ENCODE measurements at places on chromosomes 3 and 15.

DNA sequence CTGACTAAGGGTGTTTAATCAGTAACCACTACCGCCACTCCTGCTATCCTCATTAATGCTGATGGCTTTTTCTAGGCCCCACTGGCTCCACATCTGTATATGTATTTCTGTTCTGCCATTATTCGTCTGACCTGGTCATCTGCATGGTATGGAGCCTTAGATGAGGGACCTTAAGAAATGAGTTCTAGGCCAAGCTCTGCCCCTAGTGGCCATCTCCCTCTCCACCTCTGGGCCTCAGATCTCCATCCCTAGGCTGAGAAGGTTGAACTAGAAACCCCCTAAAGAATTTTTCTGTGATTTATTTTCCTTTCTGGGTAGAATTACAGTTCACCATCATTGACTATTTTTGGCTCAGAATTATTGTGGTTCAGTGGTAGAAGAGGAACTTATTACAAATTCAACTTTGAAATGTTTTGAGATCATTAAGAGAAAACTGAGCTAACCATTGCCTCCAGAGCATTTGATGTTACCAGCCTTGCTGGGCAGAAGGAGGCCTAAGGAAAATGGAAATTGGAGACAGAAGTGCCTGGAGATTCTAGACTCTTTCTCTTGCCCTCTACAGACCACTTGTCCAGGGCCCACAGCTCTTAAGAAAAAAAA lies 325.2 kb upstream of the NR2E3 start:
- DNase-seq, result no peak

DNA sequence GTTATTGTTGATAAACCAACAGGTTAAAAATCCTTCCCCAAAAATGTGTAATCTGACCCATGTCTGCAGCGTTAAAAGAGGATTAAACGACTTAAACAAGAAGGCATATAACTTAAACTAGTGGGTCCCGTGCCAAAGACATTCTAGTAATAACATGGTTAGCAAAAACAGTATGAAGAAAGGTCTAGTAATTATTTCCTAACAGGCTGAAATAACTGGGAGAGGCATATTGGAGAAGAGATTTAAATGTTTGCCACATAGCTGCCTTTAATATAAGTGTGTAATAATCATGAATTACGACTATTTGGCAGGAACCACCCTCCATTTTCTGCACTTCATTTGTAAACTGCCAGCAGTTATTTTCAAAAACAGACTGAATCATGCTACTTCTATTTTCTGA lies 67.7 kb upstream of the CSPG5 start:
- no peak for DNase-seq

DNA sequence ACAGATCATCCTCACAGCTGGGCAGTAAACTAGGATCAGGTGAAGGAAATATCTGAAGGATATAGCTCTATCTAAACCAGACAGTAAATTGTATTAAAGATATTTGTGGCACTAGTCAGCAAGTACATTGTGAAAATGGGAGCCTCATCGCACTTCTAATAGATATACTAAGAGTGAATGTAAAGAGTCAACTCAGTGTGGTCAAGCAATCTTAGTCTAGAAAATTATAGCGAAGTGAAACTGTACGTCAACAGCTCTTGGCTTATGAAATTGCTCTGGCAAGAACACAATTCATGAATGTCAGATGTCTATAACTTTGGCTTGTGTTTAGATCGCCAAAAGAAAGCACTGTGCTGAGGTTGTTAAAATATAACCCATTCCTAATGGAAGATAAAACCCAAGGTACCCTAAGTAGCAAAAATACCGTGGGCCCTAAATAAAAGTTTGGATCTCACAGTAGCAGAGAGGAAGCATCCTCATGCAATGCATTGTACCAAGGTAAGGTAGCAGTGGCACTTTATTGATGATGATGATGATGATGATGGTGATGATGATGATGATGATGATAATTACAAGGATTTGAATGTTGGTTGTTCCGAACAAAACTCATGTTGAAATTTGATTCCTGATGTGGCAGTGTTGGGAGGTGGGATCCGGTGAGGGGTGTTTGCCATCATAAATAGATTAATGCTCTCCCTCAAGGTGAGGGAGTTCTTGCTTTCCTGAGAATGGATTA lies 228.5 kb downstream of the UNC13C start:
- no peak for DNase-seq

DNA sequence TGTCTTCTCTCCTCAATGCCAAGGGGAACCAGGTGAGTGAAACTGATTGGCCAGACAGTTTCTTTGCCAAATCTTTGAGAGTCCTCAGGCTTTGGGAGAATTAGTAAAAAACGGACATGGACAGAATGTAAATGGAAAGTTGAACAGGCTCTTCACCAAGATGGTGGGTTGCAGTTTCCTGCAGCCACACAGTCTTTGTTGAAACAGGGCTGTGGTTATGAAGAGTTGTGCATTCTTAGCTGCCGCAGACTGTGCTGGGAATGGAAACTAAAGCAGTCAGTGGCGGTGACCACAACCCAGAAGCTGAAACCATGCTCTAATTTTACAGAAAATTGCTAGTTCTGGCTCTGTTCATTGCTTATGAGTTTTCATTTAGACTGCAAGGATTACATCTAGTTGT lies 42.1 kb upstream of the TASOR start:
- peak; percentile 16 for DNase-seq

GRCh38 chr3:187913617-187914033 lies 168.4 kb upstream of the BCL6 start:
- no peak for DNase-seq

GRCh38 chr15:50192926-50193620 lies 11.1 kb downstream of the SLC27A2 start:
- DNase-seq, result no peak

DNA sequence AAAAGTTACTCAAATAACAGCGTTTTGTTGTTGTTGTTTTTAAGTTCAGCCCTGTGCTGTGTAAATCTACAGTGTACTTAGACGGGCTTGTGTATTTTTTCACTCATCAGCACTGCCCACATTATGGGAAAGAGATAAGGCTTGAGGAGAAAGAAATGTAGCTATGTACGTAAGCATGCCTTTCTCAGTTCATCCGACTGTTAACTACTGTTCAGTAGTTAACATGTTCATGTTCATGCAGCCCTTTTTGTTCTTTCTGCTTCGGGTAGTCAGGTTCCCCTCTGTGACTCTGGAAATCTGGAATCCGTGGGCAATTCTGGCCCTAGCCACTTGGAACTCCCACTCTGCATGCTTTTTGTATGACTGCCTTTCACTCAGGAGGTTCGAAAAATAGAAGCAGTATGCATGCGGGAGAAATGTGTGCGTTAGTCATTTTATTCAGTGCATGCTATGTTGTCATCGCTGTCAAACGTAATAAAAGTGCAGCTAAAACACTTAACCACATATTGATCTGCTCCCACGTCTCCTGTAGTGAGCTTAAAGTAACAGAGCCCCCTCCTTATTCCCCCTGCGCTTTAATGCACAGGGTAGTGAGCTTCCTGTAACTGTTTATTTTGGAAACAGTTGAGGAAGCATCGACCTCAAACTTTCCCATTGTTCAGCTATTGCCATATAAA lies 283.1 kb upstream of the NR2F2 start:
- no peak for DNase-seq

GRCh38 chr15:48617619-48618018 lies 27.9 kb downstream of the FBN1 start:
- no peak for DNase-seq

DNA sequence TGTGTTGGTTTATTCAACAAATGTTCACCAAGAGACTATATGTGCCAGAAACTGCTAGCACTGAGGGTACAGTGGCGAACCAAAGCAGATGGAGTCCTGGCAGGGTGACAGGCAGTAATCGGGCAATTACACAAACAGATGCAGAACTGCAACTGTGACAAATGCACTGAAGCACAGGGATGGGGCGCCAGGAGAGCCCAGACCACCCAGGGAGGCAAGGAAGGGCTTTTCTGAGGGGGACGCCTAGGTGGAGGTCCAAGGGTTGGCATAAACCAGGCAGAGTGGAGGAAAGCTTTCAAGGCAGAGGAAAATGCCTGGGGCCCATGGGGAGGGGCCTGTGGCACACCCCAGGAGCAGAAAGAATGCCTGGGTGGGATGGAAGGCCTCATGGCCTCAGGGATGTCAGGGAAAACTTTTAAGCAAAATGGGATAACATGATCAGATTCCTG lies 5.5 kb downstream of the DIS3L start:
- no peak for DNase-seq

DNA sequence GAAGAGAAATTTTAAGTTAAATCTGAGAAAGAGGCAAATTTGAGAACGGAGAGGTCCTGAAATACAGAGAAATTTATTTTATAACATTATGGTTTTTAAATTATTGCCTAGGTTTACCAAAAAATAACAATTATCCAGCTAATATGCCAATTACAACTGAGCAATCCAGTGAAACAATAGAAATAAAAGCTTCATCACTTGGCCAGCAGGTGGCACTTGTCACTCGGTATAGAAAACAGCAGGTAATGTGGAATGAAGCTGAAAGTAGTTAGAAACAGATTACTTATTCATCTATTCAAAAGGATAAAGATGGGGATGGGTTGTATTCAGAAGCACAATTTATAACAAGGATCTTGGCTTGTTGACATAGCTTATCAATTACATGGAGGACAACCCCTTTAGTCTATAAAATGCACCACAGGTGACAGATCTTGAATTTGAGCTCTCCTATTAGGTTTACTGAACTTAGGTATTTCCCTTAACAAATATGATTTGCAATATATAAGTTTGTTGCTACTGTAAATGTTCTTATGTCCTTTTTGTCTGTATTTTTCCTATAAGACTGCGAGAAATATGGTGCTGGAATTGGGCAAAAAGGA lies 70.1 kb upstream of the GUCA1C start:
- DNase-seq, result no peak

DNA sequence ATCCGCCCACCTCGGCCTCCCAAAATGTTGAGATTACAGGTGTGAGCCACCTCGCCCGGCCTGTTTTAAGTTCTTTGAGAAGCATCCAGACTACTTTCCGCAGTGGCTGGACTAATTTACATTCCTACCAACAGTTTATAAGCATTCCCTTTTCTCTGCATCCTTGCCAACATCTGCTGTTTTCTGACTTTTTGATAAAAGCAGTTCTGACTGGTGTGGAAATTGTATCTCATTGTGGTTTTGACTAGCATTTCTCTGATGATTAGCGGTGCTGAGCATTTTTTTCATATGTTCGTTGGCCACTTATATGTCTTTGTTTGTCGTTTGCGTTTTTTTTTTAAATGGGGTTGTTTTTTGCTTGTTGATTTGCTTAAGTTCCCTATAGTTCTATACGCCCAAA lies 208.4 kb upstream of the DPPA4 start:
- DNase-seq, result no peak

DNA sequence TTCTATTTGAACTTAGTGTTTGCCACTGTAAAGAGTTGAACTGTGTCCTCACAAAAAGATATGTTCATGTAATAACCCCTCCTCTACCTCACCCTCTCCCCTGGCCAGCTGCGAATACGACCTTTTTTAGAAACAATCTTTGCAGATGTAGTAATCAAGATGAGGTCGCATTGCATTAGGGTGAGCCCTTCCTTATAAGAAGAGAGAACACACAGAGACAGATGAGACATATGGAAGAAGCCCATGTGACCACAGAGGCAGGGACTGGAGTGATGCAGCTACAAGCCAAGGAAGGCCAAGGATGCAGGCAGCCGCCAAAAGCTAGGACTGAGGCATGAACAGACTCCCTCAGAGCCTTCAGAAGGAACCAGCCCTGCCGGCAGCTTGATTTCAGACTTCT lies 27.6 kb downstream of the GPR176 start:
- DNase-seq, result no peak

- DNase-seq, result no peak
These were observed 72.1 kb upstream of the SETMAR start for GRCh38 chr3:4231041-4231440.

DNA sequence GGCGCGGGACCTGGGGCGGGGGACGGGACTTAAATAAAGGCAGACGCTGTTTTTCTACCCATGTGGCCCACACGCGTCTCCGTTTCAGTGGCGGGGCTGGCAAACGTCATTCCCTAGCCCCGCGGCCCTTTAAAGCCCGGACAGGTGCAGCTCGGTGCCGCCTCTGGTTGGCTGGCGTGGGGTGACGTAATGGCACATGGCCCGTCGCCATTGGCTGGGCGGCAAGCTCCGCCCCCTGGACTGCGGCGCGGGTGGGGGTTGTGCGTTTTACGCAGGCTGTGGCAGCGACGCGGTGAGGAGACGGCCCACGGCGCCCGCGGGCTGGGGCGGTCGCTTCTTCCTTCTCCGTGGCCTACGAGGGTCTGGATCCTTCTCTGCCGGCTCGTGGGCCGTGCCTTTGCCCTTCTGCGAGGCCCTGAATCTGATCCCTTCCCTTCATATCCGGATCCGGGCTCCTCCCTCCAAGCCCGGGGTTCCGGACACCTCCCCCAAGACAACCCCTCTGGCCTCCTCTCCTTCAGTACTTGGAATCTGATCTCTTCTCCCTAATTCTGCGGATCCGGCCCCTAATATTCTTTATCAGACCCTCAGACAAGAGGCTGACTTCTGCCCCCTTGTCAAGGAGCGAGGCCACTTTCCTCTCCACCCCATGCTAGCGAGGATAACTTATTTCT lies at the start of gene CRELD1:
Gene CRELD1 (plus strand): TSS at position 274 of the 674 bp plus-strand sequence. CDS start 605 bp downstream, outside the sequence.
- DNase-seq, result peak; percentile 91

DNA sequence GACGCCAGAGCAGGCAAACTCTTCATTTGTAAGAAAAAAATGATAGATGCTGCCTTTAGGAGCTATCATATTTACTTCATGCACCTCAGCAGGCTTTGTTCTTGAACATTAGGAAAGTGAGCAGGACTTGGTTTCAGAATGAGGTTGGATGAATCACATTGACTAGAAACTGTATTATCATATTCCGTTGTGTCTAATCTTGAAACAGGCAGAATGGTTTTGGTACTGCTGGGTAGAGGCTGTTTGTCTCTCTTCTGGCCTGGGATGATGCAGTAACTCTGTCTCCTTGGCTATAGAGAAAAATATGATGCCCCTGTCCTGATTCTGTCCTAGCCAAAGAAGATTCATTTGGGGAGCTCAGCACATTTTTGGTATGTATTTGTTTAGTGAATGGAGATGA lies 344.2 kb upstream of the GRM7 start:
- DNase-seq, result no peak

- DNase-seq, result no peak
These were observed 89.5 kb upstream of the ATP2B2 start for GRCh38 chr3:10594915-10595314.
